Right ventricle myocardium inferior (tissue), 1 donor: ENCODE measurements at places on chromosomes 5 and 9. TPM values are rescaled to one million over a fixed set of nuclear protein-coding genes. Genes with fewer than 3 reads are reported as not detected.

SLC6A19 gene
- not detected for total RNA-seq

EMB gene
- 15.4 TPM for total RNA-seq

NTNG2 gene
- 1.4 TPM for total RNA-seq

MOB3B gene
- total RNA-seq: 1.5 TPM

ANKRD34B gene
- total RNA-seq: not detected

TUSC1 gene
- 14.1 TPM for total RNA-seq

TMEM232 gene
- total RNA-seq: 1.4 TPM

SPEF2 gene
- total RNA-seq: 1.1 TPM

SV2C gene
- total RNA-seq: 0.22 TPM

LHX3 gene
- total RNA-seq: not detected

HTR4 gene
- 0.22 TPM for total RNA-seq

MRNIP gene
- total RNA-seq: 12.2 TPM

CACNA1B gene
- total RNA-seq: 0.41 TPM

DBH gene
- total RNA-seq: not detected

ICE1 gene
- total RNA-seq: 18.3 TPM

SPINK13 gene
- not detected for total RNA-seq

GPR150 gene
- not detected for total RNA-seq

TMEM174 gene
- not detected for total RNA-seq

CYLC2 gene
- total RNA-seq: not detected

TAF1L gene
- not detected for total RNA-seq

SLC34A3 gene
- not detected for total RNA-seq

RNF130 gene
- total RNA-seq: 51.2 TPM
